ENCODE measurements at places on chromosomes 4 and X.

- DNase-seq: peak; percentile 7
Observed at GRCh38 chr4:164012396-164013027, 518.0 kb downstream of the TMA16 start.

- DNase-seq: no peak
Observed at GRCh38 chr4:24588216-24588954, 4.0 kb upstream of the DHX15 start.

DNA sequence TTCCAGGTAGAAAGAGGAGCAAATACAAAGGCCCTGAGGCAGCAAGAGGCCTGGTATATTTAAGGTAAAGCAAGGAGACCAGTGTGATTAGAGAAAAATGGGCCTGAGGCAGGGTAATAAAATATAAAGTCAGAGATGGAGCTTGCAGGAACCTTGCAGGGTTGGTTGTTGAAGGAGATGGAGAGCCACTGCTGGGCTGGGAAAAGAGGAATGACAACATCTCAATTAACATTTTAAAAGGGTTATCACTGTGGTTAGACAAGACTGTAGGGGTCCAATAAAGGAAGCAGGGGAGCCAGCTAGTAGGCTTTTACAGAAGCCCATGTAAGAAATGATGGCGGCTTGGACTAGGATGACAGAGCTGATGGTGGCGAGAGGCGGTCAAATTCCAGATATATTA lies 205.5 kb upstream of the MBNL3 start:
- no peak for DNase-seq

GRCh38 chr4:112348488-112349158 lies 51.5 kb downstream of the ALPK1 start:
- no peak for DNase-seq

DNA sequence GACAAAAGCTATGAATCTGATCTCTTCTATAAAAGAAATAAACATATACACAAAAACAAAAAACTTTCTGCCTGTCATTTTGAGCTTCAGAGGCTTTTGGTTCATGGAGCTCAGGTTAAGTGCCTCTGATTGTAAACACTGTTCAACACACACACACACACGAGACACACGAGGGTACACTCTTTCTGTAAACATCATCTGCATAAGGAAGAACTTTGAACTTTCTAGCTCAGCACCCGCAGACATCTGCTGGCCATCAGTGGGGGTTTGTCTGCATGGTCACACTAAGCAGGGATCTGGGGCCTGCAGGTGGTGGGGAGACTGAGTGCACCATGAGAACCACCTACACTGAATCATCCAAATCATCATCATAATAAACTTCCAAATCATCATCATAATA lies 54.9 kb downstream of the STX18 start:
- DNase-seq: no peak

DNA sequence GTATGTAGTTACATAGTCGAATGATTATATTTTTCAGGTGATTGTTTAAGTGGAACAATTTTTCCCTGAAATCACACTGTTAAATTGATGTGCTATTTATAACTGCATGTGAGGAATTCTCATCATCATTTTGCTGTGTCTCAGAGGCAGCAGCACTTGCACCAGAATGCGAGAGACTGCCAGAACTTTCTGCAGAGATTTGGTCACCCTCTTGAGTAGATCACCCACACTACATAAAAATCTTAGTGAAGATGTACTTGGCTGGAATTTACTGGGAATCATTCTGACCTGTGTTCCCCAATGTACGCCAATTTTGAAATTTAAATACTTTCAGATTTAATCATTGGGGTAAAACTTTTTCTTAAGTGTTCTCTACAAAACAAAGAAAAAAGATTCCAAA lies 5.4 kb downstream of the UGT2B4 start:
- DNase-seq: no peak

GRCh38 chr4:162699629-162700028 lies 467.1 kb downstream of the NAF1 start:
- DNase-seq: no peak

GRCh38 chr4:81642543-81642942 lies 170.8 kb upstream of the RASGEF1B start:
- no peak for DNase-seq

- DNase-seq: no peak
Observed at GRCh38 chr4:2362266-2363055, 56.0 kb downstream of the ZFYVE28 start.

DNA sequence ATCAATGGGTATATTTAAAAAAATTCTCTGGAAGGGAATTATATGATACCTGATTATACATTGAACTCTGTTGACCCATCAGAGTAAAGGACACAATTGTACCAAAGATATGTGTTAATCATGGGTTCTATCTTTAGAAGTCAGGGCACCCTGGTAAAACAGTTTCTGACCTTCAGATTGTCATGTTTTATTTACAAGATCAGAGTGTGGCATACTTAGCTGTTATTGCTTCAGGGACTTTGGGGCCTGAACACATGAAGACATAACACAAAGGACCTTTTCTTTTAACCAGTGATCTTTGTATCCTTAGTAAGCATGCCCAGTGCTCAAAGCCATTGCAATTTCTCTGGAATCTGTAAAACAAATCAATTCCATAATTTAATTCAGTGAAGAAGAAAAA lies 204.8 kb upstream of the RPS6KA3 start:
- DNase-seq: no peak

DNA sequence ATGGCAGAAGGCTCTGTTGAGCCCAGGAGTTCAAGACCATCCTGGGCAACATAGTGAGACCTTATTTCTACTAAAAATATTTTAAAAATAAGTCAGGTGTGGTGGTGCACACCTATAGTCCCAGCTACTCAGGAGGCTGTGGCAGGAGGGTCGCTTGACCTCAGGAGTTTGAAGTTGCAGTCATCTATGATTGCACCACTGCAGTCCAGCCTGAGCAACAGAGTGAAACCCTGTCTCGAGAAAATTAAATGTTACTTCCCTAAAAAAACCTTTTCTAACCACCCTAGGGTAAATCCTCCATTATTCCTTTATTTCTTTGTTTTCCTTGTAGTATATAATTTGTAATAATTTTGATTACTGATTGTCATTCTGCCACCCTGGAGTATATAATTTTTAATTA lies 7.9 kb downstream of the FAM200B start:
- no peak for DNase-seq

DNA sequence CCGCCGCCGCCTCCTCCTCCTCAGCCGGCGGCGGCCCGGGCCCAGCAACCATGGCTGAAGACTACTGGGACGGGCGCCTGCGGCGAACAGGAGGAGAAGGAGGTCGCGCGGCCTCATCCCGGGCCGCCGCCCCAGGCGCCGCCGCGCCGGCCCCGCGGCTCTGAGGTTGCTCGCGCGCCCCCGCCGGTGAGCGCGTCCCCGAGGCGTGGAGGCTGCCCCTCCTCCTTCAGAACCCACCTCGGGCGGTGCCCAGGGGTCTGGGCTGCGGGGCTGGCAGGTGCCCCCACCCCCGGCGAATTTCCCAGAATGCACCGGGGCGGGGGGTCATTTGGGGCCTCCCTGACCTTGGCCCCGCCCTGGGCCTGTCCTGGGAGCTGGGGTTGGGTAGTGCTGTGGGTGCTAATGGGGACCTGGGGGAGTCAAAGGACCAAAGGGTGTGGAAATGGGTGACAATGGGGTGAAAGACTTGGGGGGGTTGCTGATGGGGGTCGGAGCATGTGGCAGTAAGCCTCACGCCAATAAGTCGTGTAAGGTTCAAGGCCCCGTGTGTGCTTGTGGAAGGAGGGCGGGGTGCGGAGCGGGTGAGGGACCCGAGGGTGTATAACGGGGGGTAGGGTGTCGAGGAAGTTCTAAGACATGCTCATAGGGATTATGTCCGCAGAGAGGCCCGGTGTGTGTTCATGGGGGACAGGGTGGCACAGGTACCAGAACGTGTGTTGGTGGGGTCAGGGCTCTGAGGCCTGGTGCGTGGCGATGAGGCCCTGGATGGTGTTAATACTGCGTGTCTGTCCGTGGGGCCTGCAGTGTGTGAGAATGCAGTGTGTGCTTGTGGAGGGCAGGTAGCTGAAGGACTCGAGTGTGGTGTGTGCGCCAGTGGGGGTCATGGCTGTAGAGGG lies 687 bp downstream of the CDK16 start:
- DNase-seq: peak; percentile 16

DNA sequence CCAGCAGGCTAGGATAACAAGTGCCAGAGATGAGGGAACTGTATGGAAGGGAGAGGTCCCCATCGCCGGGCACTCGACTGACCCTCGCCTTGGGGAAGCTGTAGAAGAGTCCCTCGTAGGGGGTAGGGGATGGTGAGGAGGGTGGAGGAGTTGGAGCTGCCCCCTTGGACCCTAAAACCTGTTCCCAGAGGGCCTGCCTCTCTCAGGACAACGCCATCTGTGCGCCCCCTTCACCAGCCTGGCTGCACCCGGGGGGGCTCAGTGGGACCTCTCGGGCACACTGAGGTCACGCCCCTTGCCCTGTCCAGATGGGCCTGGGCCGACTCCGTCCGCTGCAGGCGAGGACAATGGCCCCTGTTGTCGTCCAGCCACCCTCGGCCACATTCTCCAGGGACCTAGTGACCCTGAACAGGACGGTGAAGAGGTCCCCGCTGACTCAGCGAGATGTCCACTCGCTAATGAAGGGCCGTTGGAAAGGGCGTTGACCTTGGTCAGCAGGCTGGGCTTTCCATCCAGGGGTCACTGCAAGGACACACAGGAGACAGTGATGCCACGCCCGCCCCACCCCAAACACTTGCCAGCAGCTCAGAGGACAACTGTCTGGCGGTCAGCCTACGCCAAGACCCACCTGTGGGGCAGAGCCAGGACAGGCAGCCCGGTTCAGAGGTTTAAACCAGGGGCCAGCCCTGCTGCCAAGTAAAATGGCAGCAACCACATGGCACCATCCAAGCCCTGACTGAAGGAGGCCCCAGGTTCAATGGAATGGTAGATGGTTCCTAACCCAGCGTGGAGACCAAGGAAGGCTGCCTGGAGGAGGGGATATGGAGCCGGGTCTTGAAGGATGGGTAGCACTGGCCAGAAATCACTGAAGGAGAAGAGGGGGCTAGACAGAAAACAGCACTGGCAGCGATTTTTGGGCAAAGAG lies 51.2 kb downstream of the HMX1 start:
- DNase-seq: no peak

- DNase-seq: no peak
Observed at GRCh38 chr4:173535165-173535902, 5.3 kb upstream of the HAND2 start.

GRCh38 chr4:31482691-31483090 lies 762.5 kb downstream of the PCDH7 start:
- DNase-seq: no peak

- DNase-seq: no peak
Observed at GRCh38 chr4:181365671-181366070, 877.5 kb upstream of the TENM3 start.

GRCh38 chrX:135463937-135464336 lies 42.2 kb downstream of the SMIM10L2A start:
- no peak for DNase-seq

DNA sequence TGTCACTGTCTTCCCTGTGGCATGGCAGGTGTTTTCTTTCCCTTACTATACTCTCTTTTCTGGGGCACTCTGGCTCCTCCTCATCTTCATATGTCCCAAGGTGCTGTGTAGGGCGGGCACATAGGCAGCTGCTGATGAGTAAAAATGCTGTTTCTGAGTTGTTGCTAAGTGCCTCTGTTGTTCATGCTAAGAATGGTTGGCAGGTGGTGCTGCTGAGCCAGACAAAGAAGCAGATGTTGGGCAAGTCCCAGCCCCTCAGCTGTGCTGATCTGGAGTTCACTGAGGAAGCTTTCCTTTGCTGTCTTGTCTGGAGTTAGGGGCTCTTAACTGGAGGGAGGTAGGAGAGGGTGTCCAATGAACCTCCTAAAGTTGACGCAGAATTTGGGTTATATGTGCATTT lies 40.6 kb downstream of the HADH start:
- DNase-seq: peak; percentile 67

DNA sequence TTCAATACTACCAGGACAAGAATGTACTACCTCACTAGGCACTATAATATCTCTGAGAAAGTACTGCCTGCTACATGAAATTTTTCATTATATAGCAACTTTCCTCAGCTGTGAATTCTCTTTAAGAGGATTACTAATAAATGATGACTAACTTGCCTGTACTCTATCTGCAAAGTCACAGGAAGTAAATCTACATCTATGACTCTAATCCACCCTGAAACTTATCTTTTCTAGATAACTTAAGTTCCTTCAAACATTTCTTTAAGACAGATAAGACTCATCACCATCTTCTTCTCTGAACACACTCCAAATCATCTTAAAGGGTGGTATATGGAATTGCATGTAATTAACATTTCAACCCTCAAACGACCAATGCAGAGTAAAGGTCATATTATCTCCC lies 28.8 kb downstream of the RPS6KA3 start:
- no peak for DNase-seq

- no peak for DNase-seq
Observed at GRCh38 chr4:18022572-18023050, 1.1 kb upstream of the LCORL start.

GRCh38 chr4:137421796-137422195 lies 110.5 kb downstream of the PCDH18 start:
- DNase-seq: no peak

- DNase-seq: peak; percentile 13
Observed at GRCh38 chr4:154626793-154627484, 14.5 kb upstream of the FGG start.

DNA sequence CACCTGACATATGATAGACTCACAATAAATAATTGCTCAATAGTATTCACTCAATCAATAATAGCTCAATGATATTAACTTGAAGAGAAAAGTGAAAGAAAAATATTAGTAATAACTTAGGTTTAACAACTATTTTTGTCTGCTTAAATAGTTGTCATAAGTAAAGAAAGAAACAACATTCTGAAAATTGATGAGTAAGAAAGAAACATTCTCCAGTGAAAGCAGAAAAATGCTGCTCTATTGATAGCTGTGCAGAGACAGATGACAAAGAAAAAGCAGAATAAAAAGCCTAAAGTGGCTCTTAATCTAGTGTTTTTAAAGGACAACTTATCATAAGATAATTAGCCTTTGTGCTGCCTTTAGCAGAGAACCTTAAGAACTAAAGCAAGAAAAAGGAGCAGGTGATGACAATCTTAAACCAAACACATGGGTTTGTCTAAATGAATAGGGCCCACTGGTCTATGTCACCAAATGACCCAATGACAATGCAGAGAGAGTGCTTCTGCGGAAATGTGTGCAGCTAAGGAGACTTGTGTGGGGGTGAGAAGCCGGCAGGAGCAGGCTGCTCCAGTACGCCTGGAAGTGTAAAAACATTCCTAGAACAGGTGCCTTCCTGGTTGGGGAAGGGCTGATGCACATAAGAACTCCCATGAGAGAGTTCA lies 13.2 kb downstream of the HS3ST1 start:
- DNase-seq: no peak

GRCh38 chr4:54332542-54332941 lies 103.4 kb downstream of the PDGFRA start:
- DNase-seq: no peak

DNA sequence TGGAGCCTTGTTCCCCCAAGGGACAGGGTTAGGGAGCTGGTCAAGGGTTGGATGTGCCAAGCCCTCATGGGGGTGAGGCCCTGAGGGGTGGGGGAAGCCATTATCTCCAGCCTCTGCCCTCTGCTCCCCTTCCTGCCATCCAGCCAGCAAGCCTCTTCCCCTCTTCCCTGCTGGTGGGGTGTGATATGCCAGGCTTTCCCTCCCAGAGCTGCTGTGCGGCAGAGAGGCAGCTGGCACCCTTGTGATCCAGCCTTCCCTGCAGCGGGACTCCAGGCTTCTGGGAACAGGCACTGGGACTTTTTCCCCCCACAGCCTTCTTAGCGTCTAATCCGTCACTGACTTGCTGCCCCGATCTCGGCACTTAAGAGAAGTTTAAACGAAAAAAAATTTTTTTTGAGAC lies 6.3 kb downstream of the SSR4 start:
- DNase-seq: no peak

GRCh38 chr4:146842876-146843275 lies 102.8 kb downstream of the TTC29 start:
- no peak for DNase-seq

Data from stimulated activated CD4-positive, alpha-beta T cell treated with anti-CD3 and anti-CD28 coated beads, Interleukin-2, amount 100 ng/mL, for 4 hours (primary cell).